Epithelial cell of prostate (primary cell): ENCODE measurements at places on chromosomes 4 and X.
A peak's percentile ranks its signal among the peaks of the same experiment; 100 is the strongest.

DNA sequence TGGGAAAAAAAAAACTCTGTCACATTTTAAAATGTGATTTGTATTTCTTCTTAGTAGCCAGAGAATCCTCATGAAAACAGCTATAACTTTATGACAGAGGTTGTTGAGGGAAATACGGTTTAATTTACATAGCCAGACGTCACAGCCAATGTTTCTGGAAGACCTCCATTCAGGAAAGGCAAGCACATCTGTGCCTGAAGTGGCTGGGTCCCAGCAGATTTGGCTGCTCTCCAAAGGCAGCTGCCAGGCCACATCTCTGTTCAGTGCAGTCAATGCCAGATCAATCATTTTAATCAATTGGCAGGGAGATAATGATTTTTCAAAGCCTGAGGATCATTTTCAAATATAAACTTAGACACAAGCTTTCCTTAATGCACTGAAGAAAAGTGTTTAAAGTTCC lies 86.5 kb upstream of the ZIC3 start:
- no peak for DNase-seq

GRCh38 chrX:3384327-3384726 lies 37.9 kb upstream of the MXRA5 start:
- DNase-seq: no peak

DNA sequence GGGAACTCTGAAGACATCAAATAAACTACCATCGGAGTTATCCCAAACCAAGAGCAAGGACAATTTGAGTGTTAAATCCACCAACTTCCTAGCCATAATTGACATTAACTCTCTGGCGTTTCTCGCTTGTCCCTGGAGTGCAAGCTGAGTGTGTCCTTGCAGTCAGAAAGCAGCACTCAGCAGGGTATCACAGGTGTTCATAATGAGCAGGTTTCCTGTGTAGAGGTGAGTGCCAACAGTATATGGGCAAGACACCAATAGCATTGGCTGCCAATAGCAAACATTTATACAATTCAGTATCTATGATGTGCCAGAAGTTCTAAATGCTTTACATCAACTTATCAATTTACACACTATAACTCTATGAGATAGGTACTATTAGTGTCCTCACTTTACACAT lies 11.2 kb downstream of the BLTP1 start:
- no peak for DNase-seq

DNA sequence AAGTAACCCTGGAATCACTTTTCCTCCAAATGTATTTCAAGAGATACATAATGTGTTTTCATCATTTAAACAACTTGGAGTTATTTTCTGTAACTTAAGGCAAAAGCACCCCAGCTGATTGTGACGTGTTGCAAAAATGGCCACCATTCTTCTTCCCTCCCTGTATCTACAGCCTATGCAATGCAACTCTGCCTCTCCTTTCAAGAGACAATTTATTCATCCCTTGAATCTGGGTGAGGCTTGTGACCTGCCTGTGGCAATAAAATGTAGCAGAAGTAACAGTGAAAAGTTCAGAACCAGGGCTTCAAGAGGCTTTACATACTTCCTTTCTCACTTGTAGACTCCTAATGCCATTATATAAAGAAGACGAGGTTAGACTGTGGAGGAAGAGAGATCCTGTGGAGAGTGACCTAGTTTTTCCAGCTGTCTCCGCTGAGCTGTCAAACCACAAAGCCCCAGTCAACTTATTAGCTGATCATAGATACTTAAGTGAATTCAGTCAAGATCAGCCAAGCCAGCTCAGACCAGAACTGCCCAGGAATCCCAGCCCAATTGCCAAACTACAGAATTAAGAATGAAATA lies 81.0 kb upstream of the KLF3 start:
- no peak for DNase-seq

DNA sequence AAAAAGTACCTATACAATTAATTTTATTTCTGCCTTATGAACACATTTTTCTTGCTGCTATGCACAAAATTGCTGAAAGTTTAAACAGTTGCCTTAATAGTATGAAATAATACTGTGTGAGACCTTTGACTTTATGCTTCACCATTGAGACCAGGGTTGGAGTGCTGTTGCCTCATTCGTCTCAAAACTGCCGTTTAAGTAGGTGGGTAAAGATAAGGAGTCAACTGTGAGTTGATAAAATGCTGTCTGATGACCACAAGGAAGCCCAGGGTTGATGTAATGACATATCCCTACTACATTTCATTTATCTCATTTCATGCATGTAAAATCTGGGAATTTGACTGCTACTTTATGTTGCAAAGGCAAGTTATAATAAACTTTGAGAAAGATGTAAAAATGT lies 23.4 kb downstream of the STK26 start:
- no peak for DNase-seq

DNA sequence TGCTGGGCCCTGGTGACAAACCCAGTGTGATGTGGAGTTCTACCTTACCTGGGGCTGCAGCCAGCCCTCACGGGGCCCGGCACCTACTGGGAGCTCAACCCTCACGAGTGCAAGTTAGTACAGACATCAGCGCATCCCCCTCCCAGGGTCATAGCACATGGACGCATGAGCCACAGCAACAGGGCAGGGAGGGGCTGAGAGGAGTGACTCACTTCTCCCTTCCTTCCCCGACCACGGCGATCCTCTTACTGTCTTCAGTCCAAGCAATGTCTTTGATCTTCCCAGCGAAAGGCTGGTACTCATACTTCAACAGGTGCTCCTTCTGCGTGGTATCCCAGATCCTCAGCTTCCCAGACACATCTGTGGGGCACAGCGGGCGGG lies 17.8 kb downstream of the WDR1 start:
- no peak for DNase-seq

DNA sequence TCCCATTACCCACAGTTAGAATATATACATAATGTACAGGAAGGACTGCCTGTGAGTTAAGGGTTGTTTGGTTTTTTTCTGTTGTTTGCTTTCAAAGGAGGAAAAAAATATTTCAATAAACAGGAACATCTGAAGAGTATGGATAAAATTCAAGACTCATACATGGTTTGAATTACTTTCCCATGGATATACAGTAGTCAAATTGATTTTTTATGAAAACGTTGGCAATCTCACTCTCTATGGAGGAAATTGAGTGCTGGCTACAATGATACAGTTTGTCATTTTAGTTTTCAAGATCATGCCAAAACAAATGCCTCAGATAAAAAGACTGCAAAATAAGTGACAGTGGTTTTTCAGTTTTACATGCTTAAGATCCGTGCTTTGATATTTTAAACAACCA lies 116.6 kb downstream of the SH3RF1 start:
- DNase-seq: no peak

GRCh38 chrX:153527208-153527607 lies 9.8 kb downstream of the ATP2B3 start:
- DNase-seq: no peak

GRCh38 chrX:118734909-118735308 lies 7.5 kb downstream of the IL13RA1 start:
- DNase-seq: no peak

DNA sequence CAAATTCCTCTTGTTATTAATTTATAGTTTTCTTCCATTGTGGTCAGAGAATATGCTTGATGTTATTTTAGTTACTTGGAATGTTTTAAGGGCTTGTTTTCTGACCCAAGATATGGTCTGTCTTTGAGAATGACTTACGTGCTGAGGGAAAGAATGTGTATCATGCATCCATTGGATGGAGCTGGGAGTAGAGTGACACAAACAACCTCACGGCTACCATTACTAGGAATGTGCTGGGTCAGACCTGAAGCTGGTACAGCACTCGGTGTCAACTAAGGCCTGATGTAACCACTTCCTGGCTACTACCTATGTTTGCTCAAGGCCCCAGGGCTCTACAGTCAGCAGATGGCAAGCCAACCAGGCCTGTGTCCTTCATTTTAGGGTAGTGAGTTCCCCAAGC lies 257.8 kb downstream of the FAT4 start:
- no peak for DNase-seq

DNA sequence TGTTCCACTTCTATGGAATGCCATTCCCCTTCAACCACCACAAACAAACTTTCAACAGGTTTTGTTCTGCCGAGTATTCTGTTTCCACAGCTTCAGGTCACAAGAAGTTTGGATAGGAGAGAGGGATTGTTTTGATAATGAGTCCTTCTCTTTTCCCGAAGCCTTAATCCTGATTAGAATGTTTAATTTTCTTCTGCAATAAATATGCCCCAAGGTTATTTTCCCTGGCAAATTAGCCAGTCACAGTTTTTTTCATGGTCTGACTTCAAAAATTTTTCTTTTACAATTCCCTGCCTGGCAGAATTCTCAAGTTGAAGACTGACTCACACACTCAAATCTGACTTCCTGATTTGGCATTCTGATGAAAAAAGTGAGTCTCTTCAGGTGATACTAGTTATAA lies 33.1 kb upstream of the EDNRA start:
- no peak for DNase-seq

GRCh38 chr4:23768541-23768940 lies 121.3 kb downstream of the PPARGC1A start:
- DNase-seq: no peak

DNA sequence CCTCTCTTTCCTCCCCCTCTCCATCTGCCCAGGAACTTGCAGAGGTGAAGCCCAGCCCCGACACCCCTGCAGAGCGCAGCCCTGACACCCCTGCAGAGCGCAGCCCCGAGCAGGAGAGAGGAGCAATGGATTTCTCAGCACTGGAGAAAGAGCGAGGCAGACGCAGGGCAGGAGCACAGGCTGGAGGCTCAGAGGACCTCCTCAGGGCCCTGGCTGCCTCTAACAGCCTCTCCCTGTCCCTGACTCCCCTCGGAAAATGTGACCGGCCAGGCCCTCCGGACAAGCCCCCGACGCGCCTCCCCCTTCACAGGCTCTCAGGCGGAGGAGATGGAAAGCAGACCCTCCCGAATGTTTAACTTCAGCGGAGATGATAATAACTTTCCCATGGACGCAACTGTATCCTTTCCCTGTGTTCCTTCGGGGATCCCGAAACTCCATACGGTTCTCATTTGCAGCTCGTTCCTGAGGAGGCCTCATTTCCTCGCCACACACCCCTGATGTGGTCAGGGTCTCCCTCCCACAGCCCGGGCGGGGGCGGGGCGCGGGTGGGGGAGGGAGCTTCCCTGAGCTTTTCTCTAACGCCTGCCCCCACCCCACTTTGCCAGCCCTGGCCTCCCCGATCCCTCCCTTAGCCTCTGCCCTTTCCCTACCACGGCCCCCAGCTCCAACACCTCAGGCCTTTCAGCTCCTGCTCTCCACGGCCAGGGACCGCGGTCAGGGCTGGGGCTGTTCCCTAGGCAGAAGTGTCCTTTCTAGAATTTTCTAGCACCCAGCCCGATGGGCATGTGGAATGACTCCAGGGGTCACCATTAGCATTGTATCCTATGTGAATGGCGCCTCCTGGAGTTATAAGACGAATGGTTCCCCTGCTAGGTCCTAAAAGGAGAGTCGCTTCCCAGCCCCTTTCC lies 201.1 kb upstream of the BCOR start:
- DNase-seq: no peak

DNA sequence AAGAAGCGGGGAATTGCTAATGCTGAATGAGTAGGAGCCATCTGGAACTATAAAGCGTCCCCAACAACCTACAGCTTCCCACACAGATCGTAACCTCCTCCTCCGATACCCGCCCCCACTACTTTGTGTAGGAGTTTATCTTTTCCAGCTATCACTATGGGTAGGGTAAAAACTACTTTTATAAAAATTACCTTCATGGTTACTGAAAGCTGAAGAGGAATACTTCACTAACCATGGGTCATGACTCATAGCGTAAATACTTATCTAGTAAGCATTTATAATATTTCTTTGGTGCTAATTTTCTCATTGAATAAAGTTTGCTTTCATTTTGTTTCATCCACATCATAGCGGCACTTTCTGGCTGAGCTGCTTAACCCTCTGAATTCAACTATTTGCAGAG lies 79.4 kb upstream of the TNIP3 start:
- DNase-seq: no peak

GRCh38 chr4:104490096-104490769 lies 4.5 kb downstream of the CXXC4 start:
- no peak for DNase-seq

DNA sequence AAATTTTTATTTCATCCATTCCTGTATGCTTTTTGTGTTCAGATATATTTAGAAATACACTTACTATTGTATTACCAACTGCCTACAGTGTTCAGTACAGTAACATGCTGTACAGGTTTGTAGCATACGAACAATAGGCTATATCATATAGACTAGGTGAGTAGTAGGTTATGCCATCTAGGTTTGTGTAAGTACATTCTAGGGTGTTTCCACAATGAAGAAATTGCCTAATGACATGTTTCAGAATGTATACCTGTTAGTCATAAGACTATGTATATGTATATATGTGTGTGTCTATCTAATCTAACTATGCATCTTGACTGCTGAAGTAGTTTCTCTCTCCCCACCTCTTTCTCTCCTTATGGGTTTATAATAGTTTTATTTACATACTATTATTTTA lies 51.5 kb upstream of the BTC start:
- DNase-seq: peak; percentile 16

GRCh38 chr4:181870326-181870725 lies 372.9 kb upstream of the TENM3 start:
- no peak for DNase-seq

DNA sequence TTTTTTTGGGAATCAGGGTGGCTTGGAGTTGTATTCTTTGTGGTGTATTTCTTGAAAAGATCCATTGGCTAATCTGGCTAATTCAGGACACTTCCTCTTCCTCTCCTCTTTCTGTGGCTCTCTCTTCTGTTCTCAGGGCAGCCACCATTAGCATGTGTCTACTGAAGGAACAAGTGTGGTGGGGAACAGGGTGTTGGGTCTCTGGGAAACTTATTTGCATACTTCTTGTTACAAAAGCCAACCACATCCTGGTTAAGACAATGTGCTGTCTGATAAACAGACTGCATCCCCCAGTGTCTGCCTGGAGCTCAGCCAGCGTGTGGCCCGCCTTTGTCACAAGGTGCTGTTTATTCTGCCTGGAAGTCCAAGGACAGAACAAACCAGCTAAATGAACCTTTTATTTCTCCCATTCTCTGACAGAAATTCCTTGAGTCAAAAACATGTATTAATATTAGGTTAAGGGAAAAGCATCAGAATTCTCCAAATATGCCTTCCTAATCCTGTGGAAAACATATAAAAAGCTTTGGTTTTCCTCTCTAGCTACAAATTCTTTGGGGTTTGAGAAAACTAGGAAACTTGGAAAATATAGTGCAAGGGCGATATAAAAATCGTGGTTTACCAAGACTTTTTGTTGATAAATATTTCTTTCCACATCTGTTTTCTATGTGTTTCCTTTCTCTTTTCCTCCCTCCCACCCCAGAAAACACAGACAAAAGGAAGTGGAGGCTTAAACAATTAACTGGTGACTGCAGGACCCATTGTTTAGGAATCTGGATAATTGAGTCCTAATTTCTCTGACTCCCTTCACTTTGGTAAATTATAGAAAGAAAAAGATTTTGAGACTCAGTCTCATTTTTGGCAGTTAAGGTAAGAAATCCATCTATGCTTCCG lies 203.6 kb downstream of the SPRY1 start:
- no peak for DNase-seq
